HFF-Myc (cell line): ENCODE measurements at places on chromosomes 2 and 18.

- no peak for DNase-seq
These were observed 670.4 kb downstream of the KCNJ3 start for GRCh38 chr2:155368934-155369333.

DNA sequence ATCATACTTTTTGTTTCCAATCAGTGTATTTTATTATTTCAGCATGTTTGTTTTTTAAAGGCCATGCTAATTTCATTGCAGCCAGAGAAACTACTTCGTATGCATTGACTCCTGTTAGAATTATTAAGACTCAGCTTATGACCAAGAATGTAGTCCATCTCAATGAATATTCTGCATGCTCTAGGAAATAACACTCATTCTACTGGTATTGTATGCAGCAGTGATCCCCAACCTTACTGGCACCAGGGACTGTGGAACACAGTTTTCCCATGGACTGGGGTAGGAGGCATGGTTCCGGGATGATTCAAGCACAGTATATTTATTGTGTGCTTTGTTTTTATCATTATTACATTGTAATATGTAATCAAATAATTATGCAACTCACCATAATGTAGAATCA is 356.9 kb downstream of the DSEL start:
- DNase-seq: no peak

DNA sequence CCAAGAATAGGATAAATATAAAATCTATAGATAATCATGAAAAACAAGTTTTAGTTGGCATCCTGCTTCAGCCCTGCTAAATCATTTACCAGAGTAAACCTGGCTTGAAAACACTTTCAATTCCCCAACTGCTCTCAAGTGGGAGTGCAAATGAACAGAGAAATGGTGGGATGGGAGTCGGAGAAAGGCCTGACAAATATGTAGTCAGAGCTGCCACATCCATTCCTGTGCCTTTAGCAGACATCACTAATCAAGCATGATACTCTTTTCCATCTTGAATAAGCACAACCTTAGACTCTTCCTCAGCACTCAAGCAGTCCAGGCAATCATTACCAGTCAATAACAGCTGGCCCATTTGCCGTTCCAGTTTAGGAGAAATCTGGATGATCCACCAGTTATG is 101.3 kb downstream of the ANKRD44 start:
- DNase-seq: no peak

DNA sequence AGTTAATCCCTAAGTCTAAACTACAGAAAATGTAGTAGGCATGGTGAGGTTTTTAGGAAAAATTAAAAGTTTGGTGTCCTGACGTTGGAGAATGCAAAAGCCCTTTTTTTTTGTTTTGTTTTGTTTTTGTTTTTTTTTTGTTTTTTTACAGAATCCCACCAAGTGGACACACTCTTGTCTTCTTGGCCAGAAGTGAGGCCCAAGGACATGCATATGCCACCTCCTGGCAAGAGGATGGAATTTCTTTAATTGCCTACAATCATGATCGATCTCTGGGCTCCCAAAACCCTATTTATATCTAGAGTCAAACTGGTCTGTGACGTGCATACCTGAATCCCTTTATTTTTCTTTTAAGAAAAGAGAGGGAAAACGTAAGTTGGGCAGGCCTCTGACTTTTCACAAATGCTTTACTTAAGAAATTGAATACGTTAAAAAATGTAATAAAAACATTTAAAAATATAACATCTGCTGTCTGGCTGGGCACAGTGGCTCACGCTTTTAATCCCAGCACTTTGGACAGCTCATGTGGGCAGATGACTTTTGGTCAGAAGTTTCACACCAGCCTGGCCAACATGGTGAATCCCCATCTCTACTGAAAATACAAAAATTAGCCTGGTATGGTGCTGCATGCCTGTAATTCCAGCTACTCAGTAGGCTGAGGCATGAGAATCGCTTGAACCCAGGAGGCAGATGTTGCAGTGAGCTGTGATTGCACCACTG is 502.7 kb downstream of the CBLN2 start:
- no peak for DNase-seq

- no peak for DNase-seq
These were observed 47.3 kb upstream of the B3GNT7 start for GRCh38 chr2:231348173-231348572.

DNA sequence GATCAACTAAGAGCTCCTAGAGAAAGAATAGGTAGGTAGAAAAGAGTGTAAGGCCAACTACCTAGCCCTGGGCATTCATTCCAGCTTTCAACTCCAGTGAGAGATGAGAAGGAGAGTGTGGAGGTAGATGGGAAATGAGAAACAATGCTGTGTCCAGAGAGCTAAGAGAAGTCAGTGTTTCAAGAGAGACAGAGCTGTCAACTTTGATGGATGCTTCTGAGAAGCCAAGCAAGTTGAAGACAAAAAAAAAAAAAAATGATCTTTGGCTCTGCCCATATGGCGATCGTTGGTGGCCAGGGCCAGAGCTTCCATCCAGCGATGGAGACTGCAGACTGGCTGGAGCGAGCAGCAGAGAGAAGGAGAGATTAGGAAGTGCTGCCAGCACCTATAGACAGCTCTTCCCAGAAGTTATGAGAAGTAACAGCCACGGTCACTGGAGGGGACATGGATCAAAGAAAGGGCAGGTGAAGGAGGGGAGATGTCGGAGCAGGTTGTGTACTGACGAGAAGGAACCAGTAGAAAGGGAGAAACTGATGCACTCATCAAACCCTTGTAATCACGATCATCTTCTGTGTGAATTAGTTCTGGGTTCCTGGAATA is 112.4 kb upstream of the PPP1CB start:
- DNase-seq: no peak
